ENCODE measurements at places on chromosomes 1 and 21. TPM values are rescaled to one million over a fixed set of nuclear protein-coding genes. Genes with fewer than 3 reads are reported as not detected.
A peak's percentile ranks its signal among the peaks of the same experiment; 100 is the strongest.

GRCh38 chr1:154178911-154179811, 12.7 kb downstream of the TPM3 start:
- no peaks in the 10 kb centered on the region for H3K27me3 ChIP-seq
- DNase-seq, result no peak
- H3K4me1 ChIP-seq, result peaks cover 59% of the 10 kb centered on the region
- peak overlapping the region; percentile 98 for H3K4me3 ChIP-seq

GRCh38 chr1:84913555-84913892, 20.5 kb upstream of the LPAR3 start:
- H3K36me3 ChIP-seq, result no peaks in the 10 kb centered on the region
- no peak overlapping the region for H3K27ac ChIP-seq
- DNase-seq, result no peak
- no peaks in the 10 kb centered on the region for H3K4me1 ChIP-seq
- H3K27me3 ChIP-seq, result peaks cover 12% of the 10 kb centered on the region
- no peak overlapping the region for H3K4me3 ChIP-seq

GRCh38 chr1:107662971-107663370, 302.0 kb downstream of the VAV3 start:
- no peak for DNase-seq
- peaks cover 5% of the 10 kb centered on the region for H3K36me3 ChIP-seq
- H3K4me1 ChIP-seq, result no peaks in the 10 kb centered on the region
- H3K27ac ChIP-seq, result no peak overlapping the region
- no peak overlapping the region for H3K4me3 ChIP-seq

DNA sequence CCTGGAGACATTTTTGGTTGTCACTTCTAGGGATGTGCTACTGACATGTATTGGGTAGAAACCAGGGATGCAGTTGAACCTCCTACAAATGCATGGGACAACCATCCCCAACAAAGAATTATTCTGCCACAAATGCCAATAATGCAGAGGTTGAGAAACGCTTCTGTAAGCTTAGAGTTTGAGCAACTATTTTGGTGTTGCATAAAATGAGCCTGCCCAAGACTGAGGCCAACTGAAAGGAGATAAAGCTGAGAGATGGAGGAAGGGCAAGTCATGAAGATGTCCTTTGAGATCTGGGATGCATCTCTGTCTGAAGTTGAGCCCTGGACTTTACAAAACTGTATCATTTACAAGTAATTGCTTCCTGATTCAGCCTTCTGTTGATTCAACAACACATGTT, 106.9 kb downstream of the KCNJ15 start:
- H3K27me3 ChIP-seq, result peaks cover 31% of the 10 kb centered on the region
- no peak overlapping the region for H3K4me3 ChIP-seq
- H3K36me3 ChIP-seq, result no peaks in the 10 kb centered on the region
- no peak overlapping the region for H3K27ac ChIP-seq
- H3K4me1 ChIP-seq, result peaks cover 2% of the 10 kb centered on the region
- DNase-seq, result no peak

DNA sequence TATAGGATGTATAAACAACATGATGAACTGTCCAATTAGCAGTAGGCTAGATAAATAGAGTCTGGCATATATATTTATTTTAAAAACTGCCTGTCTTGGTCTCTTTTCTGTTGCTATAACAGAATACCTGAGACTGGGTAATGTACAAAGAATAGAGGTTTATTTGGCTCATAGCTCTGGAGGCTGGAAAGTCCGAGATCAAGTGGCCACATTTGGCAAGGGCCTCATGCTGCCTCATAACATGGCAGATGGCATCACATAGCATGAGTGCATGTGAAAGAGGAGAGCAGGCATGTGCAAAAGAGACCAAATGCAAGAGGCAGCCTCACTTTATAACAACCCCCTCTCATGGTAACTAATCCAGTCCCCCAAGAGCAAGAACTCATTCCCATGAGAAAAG, 6.0 kb downstream of the STYXL2 start:
- H3K4me1 ChIP-seq, result peaks cover 13% of the 10 kb centered on the region
- no peak overlapping the region for H3K4me3 ChIP-seq
- DNase-seq, result no peak
- H3K27me3 ChIP-seq, result peaks cover 21% of the 10 kb centered on the region

DNA sequence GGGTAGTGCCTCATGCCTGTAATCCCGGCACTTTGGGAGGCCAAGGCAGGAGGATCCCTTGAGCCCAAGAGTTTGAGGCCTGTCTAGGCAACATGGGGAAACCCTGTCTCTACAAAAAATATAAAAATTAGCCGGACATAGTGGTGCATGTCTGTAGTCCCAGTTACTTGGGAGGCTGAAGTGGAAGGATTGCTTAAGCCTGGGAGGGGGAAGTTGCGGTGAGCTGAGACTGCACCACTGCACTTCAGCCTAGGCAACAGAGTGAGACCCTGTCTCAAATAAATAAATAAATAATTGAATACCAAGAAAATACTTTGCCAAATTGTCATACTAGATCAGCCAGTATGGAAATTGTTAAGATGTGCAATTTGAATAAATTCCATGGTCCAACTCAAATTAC, 5.9 kb upstream of the RBBP5 start:
- H3K27ac ChIP-seq, result no peak overlapping the region
- H3K27me3 ChIP-seq, result no peaks in the 10 kb centered on the region
- DNase-seq, result no peak

- DNase-seq, result no peak
- H3K36me3 ChIP-seq, result peaks cover 12% of the 10 kb centered on the region
These were observed 39.3 kb upstream of the C1orf198 start for GRCh38 chr1:230907472-230908205.

DNA sequence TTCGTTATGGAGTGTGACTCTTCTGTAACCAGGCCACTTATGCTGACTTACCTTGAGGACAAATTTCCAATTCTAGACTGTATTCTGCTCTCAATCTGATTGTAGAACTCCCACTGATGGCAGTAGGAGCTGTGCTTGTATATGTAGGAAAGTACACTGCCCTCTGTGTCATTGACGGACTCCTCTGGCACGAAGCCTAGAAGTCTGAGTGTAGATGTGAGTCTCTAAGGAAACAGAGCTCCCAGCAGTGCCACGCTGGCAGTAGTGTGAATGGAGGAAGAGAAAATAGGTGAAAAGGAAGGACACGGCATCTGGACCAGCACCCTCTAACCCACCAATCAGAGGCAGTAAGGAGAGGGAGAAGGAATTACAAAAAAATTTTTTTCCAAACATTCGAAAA, 130.4 kb upstream of the ADGRL2 start:
- no peak overlapping the region for H3K27ac ChIP-seq
- H3K4me1 ChIP-seq, result no peaks in the 10 kb centered on the region
- H3K36me3 ChIP-seq, result no peaks in the 10 kb centered on the region
- H3K27me3 ChIP-seq, result no peaks in the 10 kb centered on the region
- no peak for DNase-seq
- H3K4me3 ChIP-seq, result no peak overlapping the region

DNA sequence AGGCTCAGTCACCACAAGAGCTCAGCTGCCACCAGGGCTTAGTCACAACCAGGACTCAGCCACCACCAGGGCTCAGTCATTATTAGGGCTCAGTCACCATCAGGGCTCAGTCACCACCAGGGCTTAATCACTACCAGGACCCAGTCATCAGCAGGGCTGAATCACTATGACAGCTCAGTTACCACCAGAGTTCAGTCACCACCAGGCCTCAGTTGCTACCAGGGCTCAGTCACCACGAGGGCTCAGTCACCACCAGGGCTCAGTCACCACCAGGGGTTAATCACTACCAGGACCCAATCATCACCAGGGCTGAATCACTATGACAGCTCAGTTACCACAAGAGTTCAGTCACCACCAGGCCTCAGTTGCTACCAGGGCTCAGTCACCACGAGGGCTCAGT, 196.2 kb downstream of the NPHP4 start:
- H3K4me3 ChIP-seq, result no peak overlapping the region
- peaks cover 33% of the 10 kb centered on the region for H3K27me3 ChIP-seq
- no peak overlapping the region for H3K27ac ChIP-seq
- H3K4me1 ChIP-seq, result no peaks in the 10 kb centered on the region
- DNase-seq, result no peak
- no peaks in the 10 kb centered on the region for H3K36me3 ChIP-seq

GRCh38 chr1:31297277-31298247, 730 bp downstream of the ZCCHC17 start:
- no peak for DNase-seq
- H3K4me3 ChIP-seq, result no peak overlapping the region
- no peaks in the 10 kb centered on the region for H3K36me3 ChIP-seq

DNA sequence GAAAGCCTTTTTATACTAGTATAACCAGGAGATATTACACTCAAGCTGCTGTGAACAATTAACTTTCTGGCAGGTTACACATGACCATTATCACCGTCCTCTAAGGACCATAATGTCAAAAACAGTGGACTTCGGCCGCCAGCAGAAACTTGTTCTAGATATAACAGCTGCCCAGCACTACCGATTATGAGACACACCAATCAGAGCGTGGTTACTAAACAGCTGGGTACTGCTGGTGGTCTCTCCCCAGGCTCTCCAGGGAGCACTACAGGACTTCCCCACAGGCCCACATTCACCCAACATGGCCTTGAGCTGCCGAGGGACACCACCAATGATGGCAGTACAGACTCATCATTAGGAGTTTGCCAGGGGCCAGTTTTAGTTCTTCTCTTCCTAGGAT, 57.9 kb upstream of the CTBS start:
- H3K27me3 ChIP-seq, result peaks cover 29% of the 10 kb centered on the region
- H3K36me3 ChIP-seq, result peaks cover 7% of the 10 kb centered on the region
- H3K4me3 ChIP-seq, result no peak overlapping the region
- H3K27ac ChIP-seq, result no peak overlapping the region

GRCh38 chr1:51712590-51712989, 95.7 kb downstream of the OSBPL9 start:
- H3K4me3 ChIP-seq, result no peak overlapping the region
- H3K27me3 ChIP-seq, result no peaks in the 10 kb centered on the region
- no peak for DNase-seq
- H3K36me3 ChIP-seq, result peaks cover 2% of the 10 kb centered on the region

GRCh38 chr21:41322496-41323382, 6.1 kb downstream of the FAM3B start:
- no peak for DNase-seq
- no peak overlapping the region for H3K4me3 ChIP-seq
- H3K27me3 ChIP-seq, result peaks cover 32% of the 10 kb centered on the region

GRCh38 chr1:214547747-214548146, 3.7 kb downstream of the PTPN14 start:
- peaks cover 2% of the 10 kb centered on the region for H3K36me3 ChIP-seq
- peaks cover 74% of the 10 kb centered on the region for H3K27me3 ChIP-seq
- no peak for DNase-seq
- H3K4me1 ChIP-seq, result peaks cover 3% of the 10 kb centered on the region
- no peak overlapping the region for H3K4me3 ChIP-seq

DNA sequence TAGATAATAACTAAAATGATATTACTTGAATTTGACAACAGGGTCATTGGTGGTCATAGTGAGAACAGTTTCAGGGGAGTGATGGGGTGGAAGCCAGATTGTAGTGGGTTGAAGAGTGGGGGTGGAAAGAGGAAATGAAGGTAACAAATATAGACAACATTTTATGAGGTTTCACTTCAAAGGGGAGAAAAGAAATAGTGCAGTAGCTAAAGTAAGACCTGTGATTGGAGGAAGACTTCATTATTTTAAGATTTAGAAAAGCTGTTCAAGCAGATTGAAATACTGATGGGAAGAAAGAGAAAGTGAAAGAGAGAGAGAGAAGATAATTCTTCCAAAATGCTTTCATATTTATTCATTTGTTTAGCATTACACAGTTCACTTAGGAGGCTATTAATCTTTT, 52.0 kb upstream of the KCNA3 start:
- no peaks in the 10 kb centered on the region for H3K27me3 ChIP-seq
- H3K4me3 ChIP-seq, result peak overlapping the region; percentile 81
- no peak for DNase-seq
- H3K27ac ChIP-seq, result peak overlapping the region; percentile 82

GRCh38 chr1:90591970-90592356, 125.1 kb downstream of the BARHL2 start:
- H3K27me3 ChIP-seq, result peaks cover 29% of the 10 kb centered on the region
- no peaks in the 10 kb centered on the region for H3K36me3 ChIP-seq
- H3K27ac ChIP-seq, result no peak overlapping the region
- H3K4me3 ChIP-seq, result no peak overlapping the region
- H3K4me1 ChIP-seq, result no peaks in the 10 kb centered on the region
- no peak for DNase-seq

DNA sequence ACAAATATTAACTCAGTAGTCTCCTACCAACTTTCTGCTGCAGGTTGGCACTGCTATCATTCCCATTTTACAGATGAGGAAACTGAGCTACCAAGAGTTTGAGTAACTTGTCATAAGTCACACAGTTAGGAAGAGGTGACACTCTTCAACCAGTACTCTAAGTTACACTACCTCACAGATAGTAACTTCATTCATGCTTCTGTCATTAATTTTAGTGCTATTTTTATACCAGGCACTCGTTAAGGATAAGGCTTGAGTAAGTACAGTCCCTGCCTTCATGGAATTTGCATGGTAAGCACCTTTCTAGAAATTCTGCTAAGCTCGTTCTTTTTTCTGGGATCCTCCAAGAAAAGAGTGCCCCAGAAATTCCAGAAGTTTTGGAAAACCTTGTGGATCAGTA, 78.7 kb downstream of the ZP4 start:
- no peaks in the 10 kb centered on the region for H3K4me1 ChIP-seq
- H3K4me3 ChIP-seq, result no peak overlapping the region
- H3K36me3 ChIP-seq, result no peaks in the 10 kb centered on the region
- DNase-seq, result no peak
- H3K27ac ChIP-seq, result no peak overlapping the region
- H3K27me3 ChIP-seq, result peaks cover 6% of the 10 kb centered on the region

GRCh38 chr21:45920824-45921600, 60.6 kb upstream of the COL6A1 start:
- peaks cover 5% of the 10 kb centered on the region for H3K27me3 ChIP-seq
- peaks cover 12% of the 10 kb centered on the region for H3K4me1 ChIP-seq
- no peak for DNase-seq
- no peak overlapping the region for H3K4me3 ChIP-seq
- no peaks in the 10 kb centered on the region for H3K36me3 ChIP-seq
- no peak overlapping the region for H3K27ac ChIP-seq

- peaks cover 4% of the 10 kb centered on the region for H3K36me3 ChIP-seq
- H3K27ac ChIP-seq, result no peak overlapping the region
- H3K4me1 ChIP-seq, result no peaks in the 10 kb centered on the region
These were observed 15.8 kb upstream of the COL6A2 start for GRCh38 chr21:46081862-46082712.

- H3K4me3 ChIP-seq, result no peak overlapping the region
- peaks cover 21% of the 10 kb centered on the region for H3K27me3 ChIP-seq
- no peaks in the 10 kb centered on the region for H3K36me3 ChIP-seq
- H3K4me1 ChIP-seq, result no peaks in the 10 kb centered on the region
- DNase-seq, result no peak
- no peak overlapping the region for H3K27ac ChIP-seq
These were observed 19.6 kb upstream of the ERO1B start for GRCh38 chr1:236301080-236301957.

DNA sequence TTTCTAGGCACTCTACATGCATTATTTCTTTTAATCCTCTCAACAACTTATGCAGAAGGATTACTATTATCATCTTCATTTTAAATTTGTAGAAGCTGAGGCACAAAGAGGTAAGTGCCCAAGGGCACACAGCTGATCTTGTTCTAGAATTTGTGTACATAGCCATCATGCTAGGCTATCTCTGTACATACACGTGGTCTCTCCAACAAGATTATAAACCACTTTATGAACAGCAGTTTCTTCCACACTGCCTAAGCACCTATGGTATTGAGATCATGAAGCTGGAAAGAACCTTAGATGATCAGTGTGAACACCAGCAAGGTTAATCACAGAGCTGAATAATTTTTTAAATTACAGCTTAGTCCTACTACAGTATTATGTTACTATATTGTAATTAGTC, 28.9 kb downstream of the UCHL5 start:
- no peak overlapping the region for H3K27ac ChIP-seq
- peaks cover 9% of the 10 kb centered on the region for H3K4me1 ChIP-seq
- no peak overlapping the region for H3K4me3 ChIP-seq
- no peak for DNase-seq
- H3K36me3 ChIP-seq, result peaks cover 2% of the 10 kb centered on the region

The YBX1 gene
- total RNA-seq, result 372 TPM

The TMEM200B gene
- not detected for total RNA-seq

The PDC gene
- total RNA-seq, result not detected

The FCRL3 gene
- total RNA-seq, result 8.8 TPM

The RAP1GAP gene
- total RNA-seq, result 0.42 TPM

The C1QTNF12 gene
- 0.91 TPM for total RNA-seq

Data from T-helper 17 cell (primary cell).